ENCODE measurements at places on chromosomes 2 and 18.

- no peak for DNase-seq
Measured at GRCh38 chr2:153417077-153417476, 61.5 kb downstream of the RPRM start.

DNA sequence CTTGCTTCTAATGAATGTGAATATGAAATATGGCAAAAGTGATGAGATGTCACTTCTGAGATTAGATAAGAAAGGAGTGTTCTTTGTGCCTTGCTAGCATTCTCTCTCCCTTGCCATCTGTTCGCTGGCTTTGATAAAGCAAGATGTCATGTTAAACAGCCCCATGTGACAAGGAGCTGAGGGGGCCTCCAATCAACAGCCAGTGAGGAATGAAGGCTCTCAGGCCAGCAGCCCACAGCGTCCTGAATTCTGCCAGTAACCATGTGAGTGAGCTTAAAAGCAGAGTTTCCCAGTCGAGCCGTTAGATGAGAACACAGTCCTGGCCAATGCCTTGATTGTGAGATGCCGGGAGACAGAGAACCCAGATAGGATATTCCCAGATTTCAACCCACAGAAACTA is 198.8 kb downstream of the IRS1 start:
- no peak for DNase-seq

DNA sequence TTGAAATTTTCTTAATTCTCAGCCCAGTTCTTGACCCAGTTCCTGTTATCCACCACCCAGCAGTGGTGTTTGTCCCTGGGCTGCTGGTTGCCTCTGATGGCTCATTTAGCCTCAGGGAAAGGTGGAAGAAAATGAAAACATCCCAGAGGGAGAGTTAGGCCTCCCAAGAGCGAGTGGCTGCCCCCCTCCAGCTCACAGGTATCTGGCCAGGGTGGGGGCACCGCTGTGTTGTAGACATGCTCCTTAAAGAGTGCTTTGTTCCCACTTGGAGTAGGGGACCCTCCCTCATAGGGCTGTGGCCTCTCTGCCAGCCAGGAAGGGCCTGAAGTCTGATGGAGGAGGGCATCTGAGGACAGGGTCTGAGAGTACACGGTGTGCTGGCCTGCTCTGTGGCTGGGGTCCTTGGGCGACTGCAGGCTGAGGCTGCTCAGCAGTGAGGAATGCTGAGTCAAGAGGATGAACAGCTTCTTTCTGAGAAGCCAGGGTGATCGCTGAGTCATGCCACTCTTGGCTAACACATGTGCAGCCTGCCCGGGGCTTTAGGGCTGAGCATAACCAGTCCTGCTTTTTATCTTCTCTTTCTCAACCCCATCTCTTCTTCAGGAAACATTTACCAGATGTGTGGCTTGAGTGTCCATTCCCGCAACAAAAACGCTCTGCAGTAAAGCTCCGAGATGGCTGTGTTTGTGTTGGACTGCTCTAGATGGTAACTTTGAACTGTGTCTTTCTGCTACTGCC is 72.3 kb downstream of the IL1R2 start:
- DNase-seq: no peak

- DNase-seq: no peak
Measured at GRCh38 chr18:78896111-78896905, 83.3 kb upstream of the SALL3 start.

- no peak for DNase-seq
Measured at GRCh38 chr2:172772633-172773032, 37.0 kb downstream of the RAPGEF4 start.

Measured in NCI-H1930 (cell line).